ENCODE measurements at places on chromosomes 7 and 10.

DNA sequence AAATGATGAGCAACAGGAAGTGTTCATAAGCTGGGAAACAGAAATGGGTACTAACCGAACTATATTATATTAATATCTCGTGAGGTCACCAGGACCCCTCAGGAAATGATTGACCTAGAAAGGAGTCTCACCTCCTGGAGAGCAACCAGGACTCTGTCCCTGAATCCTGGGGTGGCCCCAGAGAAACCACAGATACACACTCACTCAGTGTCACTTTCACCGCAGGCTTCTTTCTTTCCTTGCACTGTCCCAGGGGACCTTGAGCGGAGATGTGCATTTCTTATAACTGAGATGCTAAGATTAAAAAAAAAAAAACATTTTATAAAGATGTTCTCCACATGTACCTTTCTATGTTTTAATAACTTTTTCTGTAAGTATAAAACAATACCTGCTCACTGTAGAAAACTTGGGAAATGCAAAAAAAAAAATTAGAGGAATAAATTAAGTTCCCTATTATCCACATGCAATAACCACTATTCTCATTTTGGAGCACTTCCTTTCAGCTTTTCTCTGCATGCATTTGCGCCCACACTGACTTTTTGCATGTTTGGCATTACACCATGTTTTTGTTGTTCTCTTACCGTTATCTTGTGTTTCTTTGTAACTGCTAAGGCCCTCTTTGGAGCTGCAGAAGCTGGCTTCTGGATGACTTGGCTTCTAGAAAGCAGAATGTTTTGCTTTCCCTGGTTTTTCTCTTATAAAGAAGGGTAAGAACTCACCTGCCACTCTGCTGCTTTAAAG lies 15.0 kb downstream of the NOD1 start:
- DNase-seq = no peak

- no peak for DNase-seq
Measured at GRCh38 chr10:42637648-42638054, 719 bp downstream of the ZNF33B start.

DNA sequence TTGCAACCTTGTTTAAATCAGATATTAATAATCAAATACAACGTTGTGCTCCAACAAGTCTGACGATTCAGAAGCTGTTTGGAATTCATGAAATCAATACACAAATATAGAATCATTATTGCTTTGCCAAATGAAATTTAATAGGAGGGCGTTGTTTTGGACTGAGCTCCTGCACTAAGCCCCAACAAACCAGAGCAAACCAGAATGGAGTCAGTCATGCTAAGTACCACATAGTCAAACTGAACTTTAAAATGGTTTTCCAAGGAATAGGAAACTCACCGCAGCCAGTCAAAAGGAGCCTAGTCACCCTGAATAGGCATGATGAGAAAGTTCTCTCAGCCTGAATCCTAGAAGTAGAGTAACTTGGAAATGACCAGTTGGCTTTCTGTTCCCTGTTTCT lies 53.7 kb downstream of the HACD1 start:
- DNase-seq = no peak

- DNase-seq = no peak
Measured at GRCh38 chr10:43137717-43138020, 576 bp upstream of the CSGALNACT2 start.

GRCh38 chr10:76071653-76072365 lies 640.4 kb downstream of the LRMDA start:
- no peak for DNase-seq

DNA sequence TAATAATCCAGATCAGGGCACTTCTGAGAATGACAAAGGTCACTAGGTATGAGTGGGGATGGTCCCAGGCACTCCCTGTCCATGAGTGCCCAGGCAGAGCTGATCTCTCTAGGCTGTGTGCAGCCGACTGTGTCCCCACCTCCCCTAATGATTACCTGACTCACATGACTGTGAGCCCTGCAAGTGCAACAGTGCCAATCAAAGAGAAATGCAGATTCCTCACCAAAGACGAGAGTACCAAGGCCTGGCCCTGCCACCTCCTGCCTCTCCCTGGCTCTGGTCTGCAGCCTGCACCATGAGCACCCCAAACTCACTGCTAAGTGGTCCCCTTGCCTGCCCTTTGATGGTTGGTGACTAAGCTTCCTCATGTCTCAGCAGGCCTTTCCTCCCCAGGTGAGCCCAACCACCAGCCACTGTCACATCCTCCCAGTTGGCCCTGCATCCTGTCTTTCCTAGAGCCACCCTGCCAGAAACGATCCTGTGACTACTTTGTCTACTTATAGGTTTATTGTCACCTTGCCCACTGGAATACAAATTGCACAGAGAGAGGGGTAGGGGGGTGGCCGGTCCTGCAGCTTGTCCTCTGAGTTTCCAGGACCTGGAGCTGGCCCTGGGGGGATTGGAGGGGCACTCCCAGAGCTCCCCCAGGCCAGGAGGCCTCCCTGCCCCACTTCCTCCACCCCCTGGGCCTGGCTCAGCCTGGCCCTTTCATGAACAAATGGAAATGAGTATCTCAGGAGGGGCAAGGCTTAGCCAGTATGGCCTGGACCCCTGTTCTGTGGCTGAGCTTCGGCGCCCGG lies 22.4 kb upstream of the GDF10 start:
- no peak for DNase-seq

GRCh38 chr7:88759230-88760135 lies at the start of gene ZNF804B:
Gene ZNF804B, plus strand, starts transcription at chr7:88759700. Its CDS starts 277 bp downstream, at chr7:88759977.
- DNase-seq = no peak

- no peak for DNase-seq
Measured at GRCh38 chr7:12896316-12896715, 208.9 kb downstream of the ARL4A start.

Data from breast epithelium (tissue), 4 donors.